ENCODE measurements at places on chromosomes 6 and 20. TPM values are rescaled to one million over a fixed set of nuclear protein-coding genes. Genes with fewer than 3 reads are reported as not detected.

DNA sequence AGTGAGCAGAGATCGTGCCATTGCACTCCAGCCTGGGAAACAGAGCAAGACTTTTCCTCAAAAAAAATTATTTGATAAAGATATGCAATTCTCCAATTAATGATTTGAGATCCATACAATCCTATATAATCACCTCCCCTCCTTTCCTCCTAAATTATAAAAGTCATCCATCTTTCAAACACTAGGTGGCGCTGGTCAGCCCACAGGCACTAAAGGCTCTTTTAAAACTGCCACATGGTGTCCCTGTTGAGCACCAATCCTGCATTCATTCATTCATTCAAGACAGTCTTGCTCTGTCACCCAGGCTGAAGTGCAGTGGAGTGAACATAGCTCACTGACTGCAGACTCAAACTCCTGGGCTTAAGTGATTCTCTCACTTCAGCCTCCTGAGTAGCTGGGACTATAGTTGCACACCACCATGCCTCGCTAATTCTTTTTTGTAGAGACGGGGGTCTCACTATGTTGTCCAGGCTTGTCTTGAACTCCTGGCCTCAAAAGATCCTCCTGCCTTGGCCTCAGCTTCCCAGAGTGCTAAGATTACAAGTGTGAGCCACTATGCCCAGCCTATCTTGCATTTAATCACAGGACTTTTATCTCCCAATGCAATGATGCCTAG lies 58.7 kb upstream of the SLC2A12 start:
- DNase-seq, result no peak

DNA sequence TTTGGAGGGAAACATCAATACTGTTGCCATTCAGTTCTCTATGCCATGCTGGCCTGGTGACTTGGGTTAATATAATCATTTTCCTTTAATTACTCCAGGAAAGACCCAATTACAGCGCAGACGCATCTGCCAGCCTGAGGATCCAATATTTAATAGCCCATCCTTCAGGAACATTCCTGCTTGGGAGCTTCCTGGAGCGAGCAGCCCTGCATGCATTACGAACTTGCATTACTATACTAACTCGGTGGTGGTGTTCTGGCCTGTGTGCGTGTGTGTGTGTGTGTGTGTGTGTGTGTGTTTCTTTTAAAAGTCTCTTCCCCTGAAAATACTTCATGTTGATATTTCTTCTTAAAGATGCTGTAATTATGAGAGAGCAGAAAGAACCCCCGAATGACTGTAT lies 26.5 kb downstream of the PMEPA1 start:
- DNase-seq, result no peak

C20orf202 gene
- total RNA-seq, result not detected

ENPP1 gene
- 28.5 TPM for total RNA-seq

DNA sequence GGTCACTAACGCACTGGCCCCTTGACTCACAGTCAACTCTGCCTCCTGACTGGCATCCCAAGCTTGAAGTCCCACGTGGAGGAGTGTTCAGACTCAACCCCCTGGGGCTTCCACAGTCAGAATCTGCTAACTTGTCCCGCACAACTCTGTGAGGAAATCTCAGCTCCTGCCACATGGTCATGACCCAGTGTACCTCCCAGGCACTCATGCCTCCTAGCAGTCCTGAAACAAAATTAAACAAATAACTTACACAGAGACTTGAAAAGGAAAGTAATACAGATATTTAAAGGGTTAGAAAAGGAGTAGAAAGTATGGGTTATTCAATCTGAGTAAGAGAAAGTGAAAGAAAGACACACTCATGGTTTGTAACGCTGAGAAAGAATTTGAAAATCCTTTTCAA lies 134.9 kb downstream of the GMDS start:
- DNase-seq, result no peak

- DNase-seq, result no peak
Measured at GRCh38 chr6:25630508-25631278, 21.3 kb upstream of the SCGN start.

DNA sequence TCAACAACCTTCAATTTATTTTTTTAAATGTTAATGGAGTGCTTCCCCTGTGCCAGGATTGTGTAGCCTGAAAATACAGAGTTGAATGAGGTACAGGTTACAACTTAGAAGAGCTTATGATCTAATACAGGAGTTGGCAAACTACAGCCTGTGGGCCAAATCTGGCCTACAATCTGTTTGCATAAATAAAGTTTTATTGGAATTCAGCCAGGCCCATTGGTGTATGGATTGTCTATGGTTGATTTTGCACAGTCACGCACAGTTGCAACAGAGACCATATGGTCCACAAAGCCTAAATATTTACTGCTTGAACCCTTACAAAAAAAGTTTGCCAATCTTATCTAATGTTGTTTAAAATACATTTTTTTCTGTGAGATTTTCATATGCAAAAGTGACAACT lies 177.3 kb upstream of the CCN2 start:
- no peak for DNase-seq
